ENCODE measurements at places on chromosomes 1 and 21. TPM values are rescaled to one million over a fixed set of nuclear protein-coding genes. Genes with fewer than 3 reads are reported as not detected.

DNA sequence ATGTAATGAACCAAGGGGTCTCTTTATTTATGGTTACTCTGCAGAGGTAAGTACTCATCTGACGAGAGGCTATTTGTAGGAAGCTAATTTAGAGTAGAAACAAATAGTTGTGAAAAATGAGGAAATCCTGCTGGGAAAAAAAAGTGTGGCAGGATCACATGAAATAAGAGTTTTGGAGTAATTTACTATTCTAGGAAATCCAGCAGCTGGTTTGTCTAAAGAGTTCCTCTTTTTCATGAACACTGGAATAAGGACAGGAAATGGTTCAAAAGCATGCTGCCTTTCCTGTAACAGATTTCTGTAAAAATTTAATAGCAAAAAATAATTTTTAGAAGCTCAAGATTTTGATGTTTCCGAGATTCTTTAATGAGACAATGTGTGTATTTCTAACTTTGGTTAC, 177.3 kb downstream of the CHRM3 start:
- H3K27me3 ChIP-seq: no peaks in the 10 kb centered on the region
- DNase-seq: no peak
- H3K27ac ChIP-seq: no peak overlapping the region
- no peaks in the 10 kb centered on the region for H3K36me3 ChIP-seq
- no peak overlapping the region for H3K4me3 ChIP-seq
- H3K4me1 ChIP-seq: peaks cover 7% of the 10 kb centered on the region

DNA sequence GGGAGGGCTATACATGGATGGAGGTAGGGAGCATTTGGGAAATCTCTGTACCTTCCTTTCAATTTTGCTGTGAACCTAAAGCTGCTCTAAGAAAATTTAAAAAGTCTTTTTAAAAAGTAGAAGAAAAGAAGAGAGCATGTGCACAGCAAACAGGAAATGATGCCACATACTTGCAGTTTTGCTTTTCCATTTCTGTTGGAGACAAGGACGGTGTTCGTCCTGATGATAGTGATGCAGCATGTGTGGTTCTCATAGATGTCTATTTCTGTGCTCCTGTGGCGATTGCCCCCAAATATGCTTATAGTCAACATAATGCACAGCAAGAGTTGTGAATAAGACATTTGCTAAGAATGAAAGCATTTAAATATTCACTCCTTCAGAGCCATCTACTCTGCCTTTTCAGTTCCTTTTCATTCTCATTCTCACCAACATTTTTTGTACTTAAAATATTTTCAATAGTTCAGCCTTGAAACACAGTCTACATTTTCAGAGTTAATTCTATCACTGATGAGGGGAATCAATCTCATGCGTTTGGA, 66.6 kb downstream of the LRRC8C start:
- H3K4me1 ChIP-seq: peaks cover 89% of the 10 kb centered on the region
- no peaks in the 10 kb centered on the region for H3K27me3 ChIP-seq
- peak overlapping the region; percentile 96 for H3K27ac ChIP-seq
- H3K36me3 ChIP-seq: peaks cover 78% of the 10 kb centered on the region
- no peak for DNase-seq

RHCE gene
- total RNA-seq: 0.56 TPM

- H3K27ac ChIP-seq: no peak overlapping the region
- H3K4me1 ChIP-seq: no peaks in the 10 kb centered on the region
- H3K27me3 ChIP-seq: peaks cover 12% of the 10 kb centered on the region
- peak; percentile 41 for DNase-seq
Observed at GRCh38 chr1:117120774-117121588, 568 bp downstream of the TRIM45 start.

NHLH1 gene
- 0.22 TPM for total RNA-seq

GJA4 gene
- total RNA-seq: not detected

- no peaks in the 10 kb centered on the region for H3K27me3 ChIP-seq
- H3K36me3 ChIP-seq: no peaks in the 10 kb centered on the region
- no peak for DNase-seq
Observed at GRCh38 chr1:206832352-206832880, 33.0 kb upstream of the IL20 start.

- no peak for DNase-seq
- no peak overlapping the region for H3K4me3 ChIP-seq
- H3K27ac ChIP-seq: no peak overlapping the region
- H3K4me1 ChIP-seq: peaks cover 53% of the 10 kb centered on the region
- H3K36me3 ChIP-seq: peaks cover 29% of the 10 kb centered on the region
Observed at GRCh38 chr1:204464701-204465100, 29.9 kb downstream of the PIK3C2B start.

GRCh38 chr1:232383455-232384123, 246.3 kb downstream of the SIPA1L2 start:
- H3K27me3 ChIP-seq: peaks cover 9% of the 10 kb centered on the region
- no peaks in the 10 kb centered on the region for H3K36me3 ChIP-seq
- no peak overlapping the region for H3K4me3 ChIP-seq
- no peak overlapping the region for H3K27ac ChIP-seq
- H3K4me1 ChIP-seq: no peaks in the 10 kb centered on the region
- DNase-seq: no peak

FHAD1 gene
- 0.07 TPM for total RNA-seq

DNA sequence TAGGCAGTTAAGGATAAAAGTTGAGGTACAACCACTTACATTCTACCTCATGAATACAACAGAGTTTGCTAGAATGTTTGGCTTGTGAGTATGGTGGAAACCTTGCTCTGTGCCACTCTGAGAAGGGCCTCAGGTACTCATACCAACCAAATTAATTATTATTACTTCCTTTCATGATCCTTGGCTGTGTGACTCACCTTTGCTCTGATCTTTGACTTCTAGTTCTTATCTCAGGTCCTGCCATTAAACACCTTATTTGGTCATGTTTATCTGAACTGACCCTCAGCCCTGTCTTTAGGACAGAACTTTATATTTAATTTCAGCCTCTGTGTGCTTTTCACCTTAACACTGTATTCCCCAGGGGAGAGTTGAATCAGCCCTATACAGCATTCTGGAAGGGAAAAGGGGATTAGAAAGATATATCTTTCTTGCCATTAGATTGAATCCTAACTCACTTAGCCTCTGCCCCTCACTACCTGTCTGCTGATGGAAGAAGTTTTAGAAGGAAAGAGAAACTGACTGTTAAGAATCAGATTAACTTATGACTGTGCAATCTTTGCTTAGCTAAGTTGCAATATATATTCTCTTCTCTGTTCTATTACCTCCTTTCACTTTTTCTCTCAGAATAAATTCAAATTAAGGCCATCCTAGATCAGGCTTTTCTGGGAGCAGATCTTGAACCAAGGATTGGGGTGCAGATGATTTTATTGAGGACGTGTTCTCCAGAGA, 260.4 kb upstream of the DPYD start:
- no peak overlapping the region for H3K27ac ChIP-seq
- no peaks in the 10 kb centered on the region for H3K36me3 ChIP-seq
- H3K4me1 ChIP-seq: no peaks in the 10 kb centered on the region
- DNase-seq: no peak

B3GALT6 gene
- 14.3 TPM for total RNA-seq

TMEM200B gene
- total RNA-seq: 1.0 TPM

SIM2 gene
- total RNA-seq: not detected

GRCh38 chr1:207140536-207140935, 36.5 kb downstream of the C4BPA start:
- no peak overlapping the region for H3K4me3 ChIP-seq
- H3K36me3 ChIP-seq: no peaks in the 10 kb centered on the region
- no peak for DNase-seq
- H3K27me3 ChIP-seq: no peaks in the 10 kb centered on the region
- H3K4me1 ChIP-seq: no peaks in the 10 kb centered on the region

- no peaks in the 10 kb centered on the region for H3K4me1 ChIP-seq
- peaks cover 18% of the 10 kb centered on the region for H3K27me3 ChIP-seq
- H3K4me3 ChIP-seq: no peak overlapping the region
- H3K36me3 ChIP-seq: no peaks in the 10 kb centered on the region
Observed at GRCh38 chr1:175137369-175137768, 55.2 kb downstream of the KIAA0040 start.

GRCh38 chr1:161032409-161032808, 6.4 kb downstream of the TSTD1 start:
- peaks cover 32% of the 10 kb centered on the region for H3K36me3 ChIP-seq
- no peak for DNase-seq
- H3K27ac ChIP-seq: peak overlapping the region; percentile 81
- peak overlapping the region; percentile 7 for H3K4me3 ChIP-seq

CFHR4 gene
- total RNA-seq: not detected
